ENCODE measurements at places on chromosomes 12 and 14.

- DNase-seq: no peak
Measured at GRCh38 chr12:95187865-95188415, 29.3 kb downstream of the FGD6 start.

DNA sequence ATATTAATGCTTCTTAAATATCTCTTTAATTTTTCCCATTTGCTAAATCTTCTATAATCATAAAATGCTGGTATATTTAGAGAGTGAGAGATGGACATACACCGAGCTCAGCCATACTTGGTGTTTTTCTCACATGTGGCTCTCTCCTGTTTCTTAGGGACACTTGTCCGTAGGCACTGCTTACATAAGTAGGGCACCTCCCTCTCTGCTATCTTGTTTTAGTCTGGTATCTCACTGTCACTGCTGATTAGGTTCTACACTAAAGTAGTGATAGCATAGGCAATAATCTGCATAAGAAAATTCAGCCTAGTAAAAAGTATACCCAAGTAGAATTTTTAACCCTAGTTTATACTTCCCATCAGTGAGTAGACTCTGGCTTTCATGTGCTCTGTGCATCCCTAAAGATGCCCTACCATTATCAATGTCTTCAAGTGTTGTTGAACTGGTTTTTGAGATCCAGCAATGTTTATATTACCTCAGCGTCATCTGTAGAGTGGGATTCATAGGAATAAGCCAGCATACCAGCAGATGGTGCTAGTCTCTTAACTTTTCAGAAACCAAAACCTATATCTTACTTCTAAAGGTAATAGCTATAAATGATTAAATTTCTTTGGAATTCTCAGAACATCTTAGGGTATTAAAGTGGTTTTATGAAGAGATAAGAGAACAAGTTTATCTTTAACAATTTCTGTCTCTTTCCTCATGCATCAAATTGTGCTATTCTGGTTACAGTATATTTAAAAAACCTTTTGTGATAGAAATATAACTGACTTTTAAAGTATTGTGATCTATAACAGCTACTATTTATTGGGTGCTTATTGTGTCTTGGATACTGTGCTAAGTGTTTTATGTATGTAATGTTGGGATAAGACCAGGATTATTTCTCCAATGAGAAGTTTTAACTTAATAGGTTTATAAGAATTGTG is 32.9 kb downstream of the ARID2 start:
- no peak for DNase-seq

- no peak for DNase-seq
Measured at GRCh38 chr14:31954991-31955390, 122.1 kb upstream of the ARHGAP5 start.

- DNase-seq: no peak
Measured at GRCh38 chr12:111034886-111035577, 114.7 kb upstream of the MYL2 start.

GRCh38 chr14:93765155-93765554 is 23.1 kb downstream of the PRIMA1 start:
- no peak for DNase-seq

DNA sequence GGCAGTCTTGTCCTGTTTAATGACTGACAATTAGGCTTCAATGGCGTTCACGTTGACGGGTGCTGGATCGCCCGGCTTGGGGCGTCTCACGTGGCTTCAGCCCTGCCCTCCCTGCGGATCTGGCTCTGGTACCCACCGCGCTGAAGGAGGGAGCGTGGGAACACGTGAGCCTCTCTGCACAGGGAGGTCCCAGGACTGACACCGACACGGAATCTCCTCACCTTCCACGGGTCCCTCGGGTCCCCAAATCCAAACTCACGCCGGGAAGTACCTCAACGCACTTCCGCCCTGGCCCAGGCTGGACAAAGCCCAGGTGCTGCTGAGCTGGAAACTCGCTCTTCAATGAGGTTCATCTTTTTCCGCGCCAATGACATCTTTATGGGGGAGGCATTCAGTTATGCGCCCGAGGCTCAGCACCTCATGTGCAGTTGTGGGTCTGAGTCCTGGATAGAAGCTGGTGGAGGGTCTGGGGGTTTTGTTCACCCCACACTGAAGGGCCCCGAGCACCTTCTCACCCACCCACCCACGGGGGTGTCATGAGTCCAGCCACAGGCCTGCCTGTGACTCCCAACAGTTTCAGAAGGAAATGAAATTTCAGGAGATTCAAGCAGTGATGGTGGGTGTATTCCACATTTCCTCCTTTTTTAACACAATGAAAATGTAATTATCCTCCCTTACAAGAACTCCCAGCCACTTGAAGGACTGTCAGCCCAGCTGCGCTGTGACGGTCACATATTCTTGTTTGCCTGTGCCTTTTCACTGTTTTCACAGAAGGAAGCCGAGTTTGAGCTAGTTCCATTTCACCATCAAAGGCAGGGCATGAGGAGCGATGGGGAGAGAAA is 251.7 kb upstream of the SFSWAP start:
- no peak for DNase-seq

DNA sequence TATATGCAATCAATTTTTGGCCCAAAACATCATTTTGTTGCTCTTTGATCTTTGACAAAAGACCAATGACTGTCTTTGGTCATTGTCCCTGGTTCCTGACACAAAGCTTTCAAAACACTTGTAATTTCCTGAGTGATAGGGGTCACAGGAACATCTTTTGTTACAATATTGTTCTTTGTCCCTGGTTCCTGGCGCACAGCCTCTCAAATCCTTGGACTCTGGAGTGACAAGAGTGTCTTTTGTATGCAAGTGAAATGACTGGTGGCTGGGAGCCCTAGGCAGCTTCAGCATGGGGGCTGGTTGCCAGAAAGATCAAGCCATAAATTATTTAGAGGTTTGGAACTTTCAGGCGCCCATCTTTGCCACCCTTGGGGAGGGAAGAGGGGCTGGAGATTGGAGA is 53.9 kb downstream of the DNAH10 start:
- DNase-seq: no peak

- DNase-seq: no peak
Measured at GRCh38 chr12:2477009-2477766, 317.6 kb upstream of the FKBP4 start.

GRCh38 chr14:41144370-41144769 is 462.3 kb upstream of the LRFN5 start:
- DNase-seq: no peak

DNA sequence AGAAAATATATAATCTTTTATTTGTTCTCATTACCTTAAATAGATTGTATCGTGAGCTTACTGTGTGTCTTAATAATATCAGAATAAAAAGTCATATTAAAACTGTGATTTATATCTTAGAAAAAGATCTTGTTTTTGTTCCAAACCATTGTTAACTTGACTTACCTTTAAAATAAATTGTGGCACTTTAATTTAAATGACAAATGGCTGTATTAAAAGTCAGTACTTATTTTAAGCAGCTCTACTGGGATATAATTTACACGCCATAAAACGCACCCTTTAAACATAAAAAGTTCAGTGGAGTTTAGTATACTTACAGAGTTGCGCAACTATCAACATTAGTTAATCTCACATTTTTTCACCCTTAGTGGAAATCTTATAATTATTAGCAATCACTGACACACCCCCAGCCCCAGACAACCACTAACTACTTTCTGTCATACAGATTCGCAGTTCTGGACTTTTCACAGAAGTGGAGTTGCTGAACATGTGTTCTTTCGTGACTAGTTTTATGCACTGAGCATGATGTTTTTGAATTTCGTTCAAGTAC is 311.7 kb downstream of the ACSS3 start:
- no peak for DNase-seq

DNA sequence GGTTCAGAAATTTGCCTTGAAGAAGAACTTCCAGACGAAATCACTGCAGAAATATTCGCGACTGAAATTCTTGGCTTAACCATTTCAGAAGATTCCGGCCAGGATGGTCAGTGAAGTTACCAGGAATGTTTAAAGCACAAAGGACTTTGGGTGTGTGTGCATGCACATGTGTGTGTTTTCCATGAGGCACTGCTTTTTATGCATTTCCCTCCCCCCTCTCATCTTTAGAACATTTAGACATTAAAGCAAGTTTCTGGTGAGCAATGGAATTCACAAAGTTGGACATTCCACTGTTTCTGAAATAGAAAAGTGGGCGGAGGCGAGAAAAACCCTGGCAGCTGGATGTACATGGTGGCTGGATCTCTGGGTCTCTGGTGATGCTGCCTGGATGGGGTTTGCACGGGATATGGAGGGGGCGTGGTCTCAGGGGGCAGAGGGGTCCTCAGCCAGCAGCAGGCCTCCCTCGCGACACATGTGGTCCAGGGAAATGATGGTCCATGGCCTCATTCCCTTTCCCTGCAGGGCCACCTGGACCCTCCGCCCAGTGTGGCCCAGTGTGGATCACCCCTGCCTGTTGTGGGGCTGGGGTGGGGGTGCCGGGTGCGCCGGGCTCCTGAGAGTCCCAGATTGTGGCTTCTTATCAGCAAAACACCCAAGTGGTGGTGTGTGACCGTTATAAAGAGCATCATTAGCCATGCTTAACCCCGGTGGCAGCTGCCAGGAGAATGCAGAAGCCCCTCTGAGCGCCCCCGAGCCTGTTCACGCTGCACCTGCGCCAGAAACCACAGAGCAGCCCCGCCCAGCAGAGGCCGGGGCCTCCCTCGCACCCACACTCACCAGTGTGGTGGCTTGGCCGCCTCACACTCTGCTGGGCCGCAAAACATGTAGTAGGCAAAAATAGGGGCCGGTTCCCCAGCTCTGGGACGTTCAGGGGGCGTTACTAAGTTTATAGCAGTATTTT is 17.8 kb upstream of the BCL7A start:
- DNase-seq: no peak

DNA sequence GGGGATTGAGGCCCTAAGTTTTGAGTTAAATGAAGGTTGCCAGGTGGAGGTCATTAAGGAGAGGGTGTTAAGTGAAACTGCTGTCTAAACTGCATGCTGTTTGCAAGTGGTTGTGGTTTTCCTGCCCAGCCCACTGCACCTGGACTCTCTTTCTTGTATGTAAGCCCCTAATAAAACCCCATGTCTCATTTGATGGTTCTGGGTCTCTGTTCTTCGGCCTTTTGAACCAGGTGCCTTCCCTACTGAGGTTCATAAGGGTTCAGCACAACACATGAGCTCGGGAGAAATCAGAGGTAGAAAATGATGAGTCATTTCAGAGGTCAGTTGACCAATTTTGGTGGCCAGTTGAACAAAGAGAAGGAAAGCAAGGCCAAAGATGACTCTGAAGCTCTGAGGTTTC is 382.5 kb downstream of the RPS29 start:
- no peak for DNase-seq

GRCh38 chr14:53855127-53855526 is 101.5 kb downstream of the BMP4 start:
- DNase-seq: no peak

- no peak for DNase-seq
Measured at GRCh38 chr14:102246071-102246470, 58.9 kb downstream of the MOK start.

DNA sequence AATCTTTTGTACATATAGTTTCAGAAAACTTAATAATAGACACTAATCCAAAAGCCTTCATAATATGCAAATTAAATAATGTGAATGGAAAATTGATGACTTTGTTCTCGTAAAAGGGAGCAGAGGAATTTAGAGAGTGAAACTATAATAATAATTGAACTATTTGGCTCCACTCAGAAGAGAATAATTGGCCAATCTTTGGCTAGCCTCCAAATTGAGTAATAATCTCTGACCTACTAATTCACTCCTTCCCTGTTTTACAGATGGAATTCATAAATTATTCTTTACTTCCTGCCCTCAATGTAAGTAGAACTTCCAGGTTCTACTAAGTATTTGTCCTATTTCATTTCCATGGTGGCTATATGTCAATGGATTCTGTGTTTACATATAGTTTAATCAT is 15.8 kb downstream of the TRIM9 start:
- DNase-seq: no peak

- DNase-seq: no peak
Measured at GRCh38 chr14:101839236-101839635, 77.7 kb downstream of the PPP2R5C start.

- DNase-seq: no peak
Measured at GRCh38 chr14:67392123-67392522, 19.8 kb downstream of the PLEK2 start.

GRCh38 chr14:26841920-26842741 is 244.3 kb upstream of the NOVA1 start:
- DNase-seq: no peak

GRCh38 chr12:51592034-51592705 is 1.1 kb downstream of the SCN8A start:
- no peak for DNase-seq

- DNase-seq: no peak
Measured at GRCh38 chr14:100871234-100872186, 32.0 kb downstream of the RTL1 start.

DNA sequence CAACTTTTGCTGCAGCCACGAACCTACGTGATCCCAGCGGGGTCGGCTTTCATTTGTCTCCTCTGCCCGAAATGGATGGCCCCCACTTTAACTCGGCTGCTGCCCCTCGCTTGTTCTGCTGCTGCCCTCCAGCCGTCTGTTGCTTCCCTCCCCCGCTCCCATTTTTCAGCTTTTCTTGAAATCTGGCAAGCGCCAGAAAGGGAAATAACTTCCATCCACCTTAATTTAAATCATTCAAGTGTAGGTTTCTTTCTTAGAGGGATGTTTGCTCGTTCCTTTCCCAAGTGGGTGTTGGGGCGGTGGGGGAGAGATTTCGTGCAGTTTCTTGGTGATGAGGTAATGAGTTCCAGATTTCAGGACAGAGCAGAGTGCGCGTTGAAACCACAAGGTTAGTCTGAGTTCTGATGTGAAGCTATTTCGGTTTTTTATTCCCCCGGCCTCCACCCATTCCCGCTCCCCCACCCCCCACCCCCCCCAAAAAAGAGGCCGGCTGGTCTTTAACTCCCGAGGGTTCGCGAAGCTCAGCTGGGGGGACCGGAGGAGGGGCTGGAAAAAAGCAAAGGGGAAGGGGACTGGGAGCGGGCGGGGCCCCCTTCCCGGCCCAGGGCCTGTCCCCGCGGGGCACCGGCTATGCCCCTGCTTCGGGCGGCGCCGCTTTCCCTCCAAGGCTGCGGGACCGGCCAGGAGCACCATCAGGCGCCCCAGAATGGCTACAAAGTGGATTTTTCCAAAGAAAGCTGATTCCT is 2.2 kb upstream of the ZFP36L1 start:
- DNase-seq: no peak

DNA sequence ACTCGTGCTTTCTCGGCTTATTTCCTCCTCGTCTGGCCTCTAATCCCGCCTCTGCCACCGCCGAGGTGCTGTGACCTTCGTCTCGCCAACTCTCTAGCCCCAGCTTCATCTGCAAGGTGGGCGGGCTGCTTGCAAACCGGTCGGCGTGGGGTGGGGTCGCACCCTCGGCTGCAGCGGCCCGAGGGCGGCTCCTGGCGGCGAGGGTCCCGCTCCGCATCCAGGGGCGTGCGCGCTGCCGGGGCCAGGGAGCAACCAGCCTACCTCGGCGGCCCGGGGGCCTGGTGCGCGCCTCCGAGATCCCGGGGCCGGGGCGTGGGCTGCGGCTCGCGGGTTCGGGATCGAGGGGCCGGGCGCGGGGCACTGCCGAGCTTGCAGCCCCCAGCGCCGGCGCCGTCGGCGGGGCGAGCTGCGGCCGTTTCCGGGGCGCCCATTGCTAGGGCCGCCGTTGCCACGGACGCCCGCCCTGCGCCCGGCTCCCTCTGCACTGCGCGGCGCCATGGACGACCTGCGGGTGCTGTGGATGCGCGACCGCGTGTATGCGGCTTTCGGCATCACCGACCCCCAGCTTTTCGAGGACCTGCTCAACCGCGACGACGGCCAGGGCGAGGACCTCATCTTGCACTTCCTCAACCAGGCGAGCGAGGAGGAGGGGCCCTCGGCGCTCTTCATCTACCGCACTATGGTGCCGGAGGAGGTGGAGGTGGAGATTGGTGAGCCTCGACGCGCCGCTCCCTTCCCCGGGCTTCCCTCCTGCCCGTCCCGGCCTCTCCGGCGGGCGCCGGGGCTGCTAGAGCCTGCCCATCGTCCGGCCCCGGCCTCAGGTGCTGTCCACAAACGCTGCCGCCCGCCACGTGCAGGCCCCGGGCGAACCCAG is at the start of gene DNAH10:
DNAH10 (plus strand) TSS at position 461 of the 874 bp plus-strand sequence; CDS start at position 497, 36 bp downstream.
- DNase-seq: no peak

Data from stimulated activated CD8-positive, alpha-beta memory T cell treated with anti-CD3 and anti-CD28 coated beads, Interleukin-4, amount 100 ng/mL, for 4 hours (primary cell).